Stimulated activated CD4-positive, alpha-beta T cell treated with anti-CD3 and anti-CD28 coated beads, TNF-alpha, amount 100 ng/mL, for 4 hours (primary cell): ENCODE measurements at places on chromosomes 16 and 17.

GRCh38 chr16:66058172-66058691 is 308.3 kb upstream of the CDH5 start:
- no peak for DNase-seq

GRCh38 chr17:9467518-9467917 is 108.1 kb downstream of the STX8 start:
- DNase-seq, result no peak

- DNase-seq, result no peak
Measured at GRCh38 chr16:70612931-70613330, 33.4 kb upstream of the IL34 start.

DNA sequence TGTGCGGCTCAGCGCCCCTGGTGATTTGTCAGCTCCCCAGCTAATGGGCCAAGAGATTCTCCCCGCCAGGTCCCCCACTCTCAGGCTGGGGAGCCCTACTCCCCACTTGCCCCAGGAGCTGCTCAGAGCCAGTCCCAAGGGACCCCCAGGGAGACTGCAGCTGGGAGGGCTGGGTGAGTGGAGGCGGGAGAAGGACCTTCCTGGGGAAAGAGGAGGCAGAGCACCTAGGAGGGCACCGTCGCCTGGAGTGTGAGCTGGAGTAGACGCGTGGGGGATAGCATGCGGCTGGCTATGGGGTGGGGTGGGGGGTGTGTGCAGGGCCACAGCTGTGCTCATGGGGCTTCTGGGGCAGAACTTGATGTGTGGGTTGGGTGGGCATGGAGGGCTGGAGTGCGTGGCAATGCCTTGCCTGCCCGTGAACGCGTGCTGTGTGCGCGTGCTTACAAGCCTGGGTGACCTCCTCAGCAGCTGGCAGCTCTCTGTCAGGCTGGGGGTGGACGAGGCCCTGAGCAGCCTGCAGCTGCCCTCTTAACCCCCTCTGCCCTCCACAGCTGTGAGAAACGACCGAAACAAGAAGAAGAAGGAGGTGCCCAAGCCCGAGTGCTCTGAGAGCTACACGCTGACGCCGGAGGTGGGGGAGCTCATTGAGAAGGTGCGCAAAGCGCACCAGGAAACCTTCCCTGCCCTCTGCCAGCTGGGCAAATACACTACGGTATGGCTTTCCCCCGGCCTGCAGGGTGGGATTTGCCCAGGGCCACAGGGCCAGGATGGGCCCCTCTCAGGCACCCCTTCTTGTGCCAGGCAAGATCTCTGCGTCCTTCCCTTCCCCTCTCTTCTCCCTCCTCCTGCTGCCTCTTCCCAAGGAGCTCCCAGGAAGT is 12.9 kb downstream of the GJD3 start:
- DNase-seq, result no peak

DNA sequence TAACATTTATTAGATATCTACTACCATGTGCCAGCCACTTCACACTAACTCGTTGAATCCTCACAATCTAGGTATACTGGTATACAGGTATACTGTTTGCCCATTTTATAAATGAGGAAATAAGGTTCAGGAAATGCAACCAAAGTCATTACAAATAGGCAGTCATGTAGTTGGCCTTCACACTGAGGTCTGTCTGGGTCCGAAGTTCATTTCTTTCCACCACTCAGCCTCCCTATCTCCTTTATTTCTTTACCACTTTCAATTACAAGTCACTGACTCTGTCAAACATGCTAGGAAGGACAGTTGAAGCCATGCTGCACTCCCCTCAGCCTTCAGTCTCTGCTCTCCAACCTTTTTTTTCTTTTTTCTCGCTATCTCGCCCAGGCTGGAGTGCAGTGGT is 20.7 kb upstream of the SIAH1 start:
- no peak for DNase-seq

DNA sequence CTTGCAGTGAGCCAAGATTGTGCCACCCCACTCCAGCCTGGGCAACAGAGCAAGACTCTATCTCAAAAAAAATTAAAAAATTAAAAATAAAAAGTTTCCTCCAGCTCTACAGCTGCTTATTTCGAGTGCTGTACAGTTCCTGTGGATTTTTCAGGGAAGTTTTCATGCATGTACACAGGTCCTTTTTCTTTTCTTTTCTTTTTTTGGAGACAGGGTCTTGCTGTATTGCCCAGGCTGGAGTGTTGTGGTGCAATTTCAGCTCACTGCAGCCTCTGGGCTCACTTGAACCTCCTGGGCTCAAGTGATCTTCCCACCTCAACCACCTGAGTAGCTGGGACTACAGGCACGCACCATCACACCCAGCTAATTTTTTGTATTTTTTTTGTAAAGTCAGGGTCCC is 15.9 kb downstream of the EEF2K start:
- DNase-seq, result no peak

DNA sequence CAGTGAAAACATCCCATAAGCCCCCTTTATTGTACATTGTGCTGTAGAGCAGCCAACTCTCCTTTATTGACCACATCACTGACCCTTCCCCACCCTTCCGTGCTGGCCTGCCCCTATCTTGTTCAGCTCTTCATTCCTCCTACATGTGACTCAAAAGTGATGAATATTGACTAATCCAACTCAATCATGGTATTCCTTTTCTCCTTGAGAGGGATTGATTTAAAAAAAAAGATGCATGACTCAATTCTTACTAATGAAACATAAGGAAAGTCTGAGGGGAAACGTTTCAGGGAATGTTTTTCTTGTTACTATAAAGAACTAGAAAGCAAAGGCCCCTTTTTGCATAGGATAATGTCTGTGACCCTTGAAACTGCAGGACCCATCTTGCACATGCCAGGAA is 125.2 kb upstream of the SOX9 start:
- no peak for DNase-seq

GRCh38 chr17:73621685-73622084 is 22.6 kb downstream of the SDK2 start:
- DNase-seq, result no peak

GRCh38 chr17:27082023-27082774 is 211.7 kb upstream of the WSB1 start:
- DNase-seq, result no peak
